ENCODE measurements at places on chromosomes 6 and 20.

DNA sequence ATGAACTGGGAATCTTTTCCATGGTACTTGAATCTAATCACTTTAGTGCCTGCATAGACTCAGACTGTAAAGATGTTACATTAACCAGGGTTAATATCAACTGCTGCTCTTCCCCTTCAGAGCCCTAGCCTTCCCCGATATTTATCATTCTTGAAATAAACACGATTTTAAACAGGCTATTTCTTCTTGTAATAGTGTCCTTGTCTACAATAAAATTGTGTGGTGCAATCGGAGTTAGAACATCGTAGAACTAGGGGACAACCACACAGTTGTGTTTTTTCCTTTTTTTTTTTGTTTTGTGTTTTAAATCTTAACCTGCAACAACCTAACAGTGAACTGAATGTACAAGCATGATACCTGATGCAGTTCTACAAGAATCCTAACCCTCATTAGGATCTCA lies 4.5 kb downstream of the GJA1 start:
- DNase-seq, result no peak

- no peak for DNase-seq
Observed at GRCh38 chr6:34285448-34286164, 36.8 kb upstream of the SMIM29 start.

DNA sequence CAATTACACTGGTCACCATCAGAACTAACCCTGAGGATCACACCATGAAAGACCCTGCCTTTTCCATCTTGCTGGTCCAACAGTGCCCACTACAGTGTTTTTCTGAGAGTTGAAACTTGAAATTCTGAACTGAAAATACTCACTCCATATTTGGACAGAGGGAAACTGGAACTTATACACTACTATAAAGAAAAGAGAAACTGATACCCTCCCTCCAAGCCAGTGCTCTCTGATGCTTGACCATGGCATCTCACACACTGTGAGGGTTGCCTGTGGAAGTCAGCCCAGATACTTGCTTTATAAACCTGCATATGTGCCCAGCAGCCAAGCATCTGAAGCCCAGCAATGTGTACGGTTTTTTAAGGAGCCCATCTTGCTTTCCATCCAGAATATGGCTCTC lies 108.7 kb downstream of the FOXA2 start:
- no peak for DNase-seq

- DNase-seq, result peak; percentile 37
Observed at GRCh38 chr6:3229566-3230178, 2.2 kb upstream of the TUBB2B start.

DNA sequence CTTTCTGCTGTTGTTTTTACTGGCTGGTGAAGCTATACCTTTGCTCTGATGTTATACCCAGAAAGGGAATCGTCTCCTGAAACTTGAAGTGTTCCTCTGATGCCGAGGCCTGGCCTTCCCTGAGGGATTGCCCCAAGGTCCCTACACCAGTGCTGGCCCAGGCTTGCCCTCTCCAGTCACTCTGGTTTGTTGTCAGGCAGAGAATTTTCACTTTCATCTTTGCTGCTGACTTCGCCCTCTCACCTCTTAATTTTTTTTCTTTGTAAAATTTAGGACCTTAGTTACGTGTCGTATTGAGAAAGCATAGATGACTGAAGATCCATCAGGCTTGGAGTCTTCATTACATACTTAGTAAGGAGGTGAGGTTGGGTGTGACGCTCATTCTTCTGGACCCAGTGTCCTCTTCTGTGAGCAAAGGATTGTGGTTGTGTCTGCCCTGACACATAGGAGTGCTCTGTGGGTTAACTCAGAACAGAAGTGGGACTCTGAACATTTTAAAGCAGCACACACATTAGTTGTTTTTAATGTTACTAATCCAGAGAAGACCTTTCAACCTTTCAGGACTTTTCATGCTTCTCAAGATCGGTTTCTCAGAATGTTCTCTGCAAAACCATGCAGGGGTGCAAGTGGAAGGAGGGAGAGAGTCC lies 45.4 kb downstream of the TULP4 start:
- DNase-seq, result no peak

- no peak for DNase-seq
Observed at GRCh38 chr6:42744351-42744893, 1.5 kb downstream of the TBCC start.

GRCh38 chr6:14635934-14636591 lies 518.5 kb downstream of the CD83 start:
- DNase-seq, result no peak

DNA sequence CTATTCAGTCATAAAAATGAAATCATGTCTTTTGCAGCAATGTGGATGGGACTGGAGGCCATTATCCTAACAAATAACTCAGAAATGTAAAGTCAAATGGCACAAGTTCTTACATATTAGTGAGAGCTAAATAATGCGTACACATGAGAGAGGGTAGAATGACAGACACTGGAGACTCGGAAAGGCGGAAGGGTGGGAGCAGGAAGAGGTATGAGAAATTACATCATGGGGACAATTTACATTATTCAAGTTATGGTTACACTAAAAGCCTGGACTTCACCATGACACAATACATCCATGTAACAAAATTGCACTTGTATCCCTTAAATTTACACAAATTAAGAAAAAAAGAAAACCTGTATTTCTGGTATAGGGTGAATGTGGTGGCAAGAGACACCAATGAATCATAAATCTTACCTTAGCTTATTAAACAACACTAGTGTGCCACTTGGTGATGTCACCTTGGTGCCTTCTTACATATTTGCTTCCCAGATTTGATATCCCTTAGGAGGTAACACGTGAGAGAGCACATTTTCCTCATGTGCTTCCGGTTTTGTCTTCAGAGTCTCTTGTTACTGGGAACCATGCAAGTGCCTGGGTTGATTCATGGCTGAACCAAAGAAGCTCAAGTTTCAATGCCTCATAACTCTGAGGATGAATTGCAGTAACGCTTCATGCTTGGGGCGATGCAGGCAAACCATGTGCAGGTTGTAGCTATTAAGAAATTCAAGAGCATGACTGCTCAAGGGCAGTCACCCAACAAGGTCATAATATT lies 84.6 kb downstream of the DCDC2 start:
- DNase-seq, result no peak

DNA sequence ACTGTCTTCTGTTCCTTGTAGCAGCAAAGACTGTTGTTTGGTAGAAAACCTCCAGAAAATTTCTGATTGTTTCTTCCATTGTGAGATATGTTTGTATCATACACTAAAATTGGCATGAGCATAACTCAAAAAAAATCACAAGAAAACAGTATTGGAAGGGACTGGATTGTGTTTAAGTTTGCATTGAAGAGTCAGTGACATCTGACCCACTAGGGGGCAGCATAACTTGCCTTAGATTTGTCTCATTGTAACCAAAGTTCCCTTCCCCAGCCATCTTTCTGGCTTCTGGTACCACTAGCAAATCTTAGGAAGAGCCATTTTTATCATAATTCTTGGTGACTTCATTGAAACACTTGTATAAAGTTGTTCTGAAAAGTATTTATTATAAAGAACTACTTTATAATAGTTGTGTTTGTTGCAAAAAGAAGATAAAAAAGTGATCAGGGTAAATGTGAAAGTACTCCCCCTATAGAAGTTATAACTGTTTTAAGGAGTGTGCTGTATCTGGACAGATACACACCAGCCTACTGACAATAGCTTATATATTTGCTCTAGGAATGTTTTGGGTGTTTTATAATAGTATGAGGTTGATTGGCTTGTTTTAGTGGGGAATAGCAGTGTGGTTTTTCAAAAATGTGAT lies 7.7 kb downstream of the CSTF1 start:
- DNase-seq, result peak; percentile 18

- DNase-seq, result no peak
Observed at GRCh38 chr6:70575899-70576495, 9.3 kb downstream of the SDHAF4 start.

DNA sequence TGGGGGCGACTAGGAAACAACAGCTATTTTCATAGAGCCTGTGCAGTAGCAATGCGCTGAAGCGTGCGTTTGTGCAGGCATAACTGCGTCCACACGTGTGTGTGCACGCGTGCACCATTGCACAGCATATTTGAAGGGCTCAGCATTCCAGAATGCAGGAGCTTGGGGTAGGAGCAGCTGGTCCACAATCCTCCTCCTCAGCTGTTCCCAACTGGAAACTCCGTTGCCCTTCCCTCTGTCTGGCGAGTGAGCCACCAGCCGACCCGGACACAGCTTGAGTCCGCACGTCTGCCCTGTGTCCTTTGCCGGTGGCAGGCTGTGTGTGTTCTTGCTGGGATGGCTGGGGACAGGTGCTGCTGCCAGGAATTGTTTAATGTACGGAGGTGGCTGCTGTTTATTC lies 110.2 kb downstream of the SASH1 start:
- no peak for DNase-seq

GRCh38 chr20:7943891-7944290 lies 3.6 kb upstream of the HAO1 start:
- DNase-seq, result no peak

DNA sequence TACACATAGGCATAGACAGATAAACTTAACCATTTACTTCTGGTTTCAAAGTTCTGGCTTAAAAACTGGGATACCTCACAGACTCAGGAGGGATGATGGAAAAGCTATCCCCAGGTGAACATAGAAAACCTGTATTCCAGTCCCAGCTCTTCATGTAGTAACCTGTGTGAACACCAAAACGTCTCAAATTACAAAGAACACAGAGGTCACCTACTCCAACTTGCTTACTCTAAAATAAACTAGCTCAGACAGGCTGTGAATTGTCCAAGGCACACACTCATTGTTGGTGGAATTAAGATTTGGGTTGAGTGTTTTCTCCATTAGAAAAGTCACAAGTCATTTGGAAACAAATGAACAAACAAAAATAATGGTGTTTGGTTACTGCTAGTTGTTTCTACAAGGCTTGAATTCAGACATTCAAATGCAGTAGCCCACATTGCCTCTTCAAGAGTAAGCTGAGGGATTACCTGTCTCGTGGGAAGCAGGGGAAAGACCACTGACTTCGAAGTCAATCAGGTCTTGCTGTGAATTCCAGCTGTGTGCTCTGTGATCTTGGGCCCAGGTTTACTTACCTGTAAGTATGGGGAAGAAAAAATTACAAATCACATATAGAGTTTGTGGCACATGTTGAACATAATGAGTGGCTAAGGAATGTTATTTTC lies 48.2 kb upstream of the LRRC1 start:
- no peak for DNase-seq

DNA sequence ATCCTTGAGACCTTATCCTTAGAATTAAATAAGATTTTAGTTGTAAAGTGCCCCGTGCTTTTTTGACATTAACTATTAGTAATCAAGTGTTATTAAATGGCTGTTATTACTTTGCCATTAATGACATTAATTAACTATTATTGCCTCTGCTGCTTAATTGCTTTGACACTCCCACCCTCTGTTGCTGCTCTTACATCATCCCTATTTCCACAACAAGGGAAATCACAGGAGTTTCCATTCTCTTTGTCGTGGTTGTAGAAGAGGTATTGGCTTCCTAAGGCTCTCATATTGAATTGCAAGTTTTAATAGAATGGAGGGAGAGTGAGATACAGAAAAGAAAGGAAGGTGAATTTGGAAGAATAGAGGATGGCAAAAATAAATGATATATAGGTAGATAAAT lies 545.8 kb downstream of the MMUT start:
- no peak for DNase-seq

DNA sequence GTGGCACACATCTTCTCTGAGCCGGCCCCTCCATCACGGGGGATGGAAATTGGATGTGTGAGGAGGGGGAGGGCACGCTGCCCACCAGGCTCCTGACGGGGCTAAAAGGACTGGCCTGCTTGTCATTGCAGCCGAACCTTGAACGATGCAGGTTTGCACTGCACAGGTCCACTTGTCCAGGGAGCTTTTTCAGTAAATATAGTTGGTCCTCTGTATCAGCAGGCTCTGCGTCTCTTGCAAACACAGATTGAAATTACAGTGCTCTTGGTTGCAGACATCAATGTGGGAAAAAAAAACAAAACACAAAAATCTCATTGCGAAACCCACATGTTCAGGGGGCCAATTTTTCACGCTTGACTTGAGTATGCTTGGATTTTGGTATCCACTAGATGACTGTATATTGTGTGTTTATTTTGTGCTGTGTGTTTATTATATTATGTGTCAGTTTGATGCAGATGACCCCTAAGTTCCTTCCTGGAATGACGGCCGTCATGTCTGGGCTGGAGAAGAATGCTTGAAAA lies 29.2 kb downstream of the ERMARD start:
- no peak for DNase-seq

All from NCI-H1930 (cell line).